GM23338 (cell line): ENCODE measurements at places on chromosomes 7 and 10.
A peak's percentile ranks its signal among the peaks of the same experiment; 100 is the strongest.

DNA sequence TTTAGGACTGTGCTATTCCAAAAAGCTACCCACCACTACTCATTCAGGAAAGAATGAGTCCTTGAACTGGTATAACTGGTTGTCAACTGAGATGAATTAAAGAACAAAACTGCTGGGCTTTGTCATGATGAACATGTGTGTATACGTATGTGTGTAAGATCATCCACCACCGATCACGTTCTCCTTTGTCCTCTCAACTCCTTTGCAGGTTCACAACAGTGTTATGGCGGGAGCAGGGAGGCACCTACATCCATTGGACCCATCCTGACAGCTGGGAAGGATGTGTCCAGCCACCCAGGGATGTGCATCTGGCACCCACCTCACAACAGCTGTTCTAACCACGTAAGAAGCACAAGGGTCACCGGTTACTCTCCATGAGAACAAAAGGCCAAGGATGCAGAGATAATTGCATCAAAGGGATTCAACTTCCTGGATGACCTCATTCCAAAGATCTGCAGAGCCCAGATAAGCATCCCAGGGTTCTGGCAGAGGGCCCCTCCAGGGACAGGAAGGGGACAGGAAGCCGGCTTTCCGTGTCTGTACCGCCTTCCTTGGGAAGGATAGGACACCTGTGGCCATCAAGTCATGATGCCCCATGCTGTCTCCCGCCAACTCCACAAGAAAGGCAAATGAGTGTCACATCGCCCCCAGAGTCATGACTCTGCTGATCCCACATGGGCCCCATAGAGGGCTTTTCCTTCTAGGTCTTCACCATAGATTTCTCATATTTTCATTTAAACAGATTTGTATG lies 66.1 kb downstream of the STEAP1B start:
- DNase-seq: peak; percentile 52

GRCh38 chr10:130259380-130259779 lies 123.2 kb downstream of the GLRX3 start:
- no peak for DNase-seq

- DNase-seq: no peak
Measured at GRCh38 chr7:126755381-126755780, 497.4 kb downstream of the GRM8 start.

GRCh38 chr7:50022991-50023390 lies 70.1 kb downstream of the ZPBP start:
- no peak for DNase-seq

DNA sequence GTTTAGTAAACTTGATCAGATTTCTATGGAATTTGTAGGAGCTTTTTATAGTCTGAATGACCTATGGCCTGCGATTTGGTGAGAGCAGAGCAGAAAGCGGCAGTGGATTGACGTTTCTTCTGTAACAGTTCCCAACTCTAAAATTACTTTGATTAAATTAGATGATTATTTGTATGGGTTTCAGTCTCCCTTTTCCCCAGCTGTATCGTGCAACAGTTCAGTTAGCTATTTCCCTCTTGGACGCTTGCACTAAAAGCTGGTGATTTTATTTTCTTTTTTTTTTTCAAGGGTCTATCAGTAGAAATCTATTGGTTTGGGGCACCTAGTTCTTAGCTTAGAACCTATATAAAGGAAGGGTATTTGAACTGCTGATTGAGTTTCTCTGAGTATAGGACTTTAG lies 6.8 kb downstream of the AHCYL2 start:
- no peak for DNase-seq

DNA sequence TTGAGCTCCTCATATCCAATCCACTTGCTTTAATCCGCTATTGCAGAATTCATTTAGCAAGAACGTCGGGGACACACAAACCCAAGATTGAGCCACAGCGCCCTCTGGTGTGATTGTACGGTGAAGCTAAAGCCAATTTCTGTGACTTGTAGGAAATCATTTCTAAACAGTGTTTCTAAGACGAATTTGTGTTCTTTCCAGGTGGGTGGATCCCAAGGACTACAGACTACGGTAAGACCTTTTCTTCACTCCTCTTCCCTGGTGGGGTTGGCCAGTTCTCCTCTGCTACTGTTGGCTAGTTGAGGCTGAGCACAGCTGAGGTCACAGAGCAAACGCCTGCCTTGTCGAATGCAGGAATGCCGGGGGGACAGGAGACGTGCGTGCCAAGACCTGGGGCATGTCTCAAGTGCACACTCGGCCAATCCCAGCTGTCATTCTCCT lies 5.2 kb downstream of the DMBT1 start:
- peak; percentile 89 for DNase-seq
